Foreskin keratinocyte (primary cell): ENCODE measurements at places on chromosomes 2 and 18. TPM values are rescaled to one million over a fixed set of nuclear protein-coding genes. Genes with fewer than 3 reads are reported as not detected.

DPYSL5 gene
- polyA plus RNA-seq, result not detected in 2 replicates

PLCD4 gene
- polyA plus RNA-seq, result 3.9 and 4.5 TPM in 2 replicates

IL18RAP gene
- not detected in 2 replicates for polyA plus RNA-seq

IGFBP5 gene
- 0.07 and 0.19 TPM in 2 replicates for polyA plus RNA-seq

FAM124B gene
- not detected in 2 replicates for polyA plus RNA-seq
